ENCODE measurements at places on chromosomes 2 and 18. TPM values are rescaled to one million over a fixed set of nuclear protein-coding genes. Genes with fewer than 3 reads are reported as not detected.

The BCL11A gene
- total RNA-seq, result not detected

The HOXD9 gene
- total RNA-seq, result not detected

The ERICH2 gene
- total RNA-seq, result not detected

The GPR35 gene
- total RNA-seq, result 13.5 TPM
